ACHN (cell line): ENCODE measurements at places on chromosomes 7 and 10.

- DNase-seq = peak; percentile 99
Measured at GRCh38 chr10:126397640-126398382, 9.5 kb upstream of the ADAM12 start.

DNA sequence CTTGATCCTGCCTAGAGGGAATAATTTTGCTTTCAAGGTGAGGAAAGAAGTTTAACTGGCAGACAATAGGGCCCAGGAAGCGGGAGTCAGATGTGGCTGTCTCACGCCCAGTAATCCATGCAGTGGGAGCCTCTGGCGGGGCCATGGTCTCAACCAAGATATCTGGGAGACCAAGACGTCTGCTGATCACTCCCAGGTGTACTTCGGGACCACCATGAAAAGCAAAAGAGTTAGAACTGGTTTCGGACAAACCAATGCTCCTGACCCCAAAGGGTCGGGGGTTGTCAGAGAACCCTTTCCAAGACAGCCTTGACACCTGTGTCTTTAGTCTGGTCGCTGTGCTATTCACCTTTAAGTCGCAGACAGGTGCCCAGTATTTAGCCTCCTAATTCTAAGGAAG is 256.9 kb upstream of the MBL2 start:
- no peak for DNase-seq

GRCh38 chr10:22427101-22427500 is 81.8 kb downstream of the SPAG6 start:
- DNase-seq = peak; percentile 81

DNA sequence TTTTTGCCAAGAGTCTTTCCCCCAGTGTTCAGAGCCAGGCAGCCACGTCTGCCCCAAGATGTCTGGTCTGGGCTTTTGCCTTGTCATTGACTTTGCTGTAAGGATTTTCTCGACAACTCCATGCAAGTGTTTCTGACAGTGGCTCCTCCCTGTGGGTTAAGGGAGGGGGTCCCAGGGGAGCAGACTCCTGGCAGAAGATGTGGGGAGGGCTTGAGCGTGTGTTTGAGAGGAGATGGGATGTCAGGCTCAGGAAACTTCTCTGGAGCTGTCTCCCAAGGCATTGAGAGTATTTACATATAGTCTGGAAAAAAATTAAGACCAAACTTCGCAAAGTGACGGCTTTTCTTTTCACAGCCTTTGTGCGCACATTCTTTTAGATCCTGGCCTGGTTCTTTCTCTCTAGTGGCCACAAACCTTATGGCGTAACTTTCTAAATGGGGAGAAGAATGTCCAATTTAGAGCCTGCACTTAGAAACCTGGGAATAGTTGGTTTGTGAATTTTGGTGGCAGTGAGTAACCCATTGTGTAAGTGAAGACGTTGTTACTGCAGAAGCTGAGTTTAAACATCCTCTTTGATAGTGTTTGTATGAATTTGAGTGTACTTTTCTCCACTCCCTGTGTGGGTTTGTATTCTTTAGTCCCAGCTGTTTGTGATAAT is 201.5 kb downstream of the LRMDA start:
- no peak for DNase-seq
